EL (cell line): ENCODE measurements at places on chromosomes 6 and 20.

DNA sequence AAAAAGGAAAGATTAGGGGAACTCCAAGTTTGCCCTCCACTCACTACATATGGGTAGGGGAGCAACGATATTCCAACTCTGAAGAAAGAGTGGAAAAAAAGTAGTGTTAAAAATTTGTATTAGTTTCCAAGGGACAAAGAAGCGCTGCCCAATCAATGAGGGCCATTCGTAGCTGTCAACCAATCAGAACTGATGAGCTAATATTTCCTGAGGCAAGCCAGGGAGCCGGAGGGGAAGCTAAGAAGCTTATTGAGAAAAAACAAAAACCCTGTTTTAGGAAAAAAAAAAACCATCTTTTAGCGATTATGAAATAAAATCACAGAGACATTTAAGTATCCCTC lies 59.5 kb downstream of the TRIM38 start:
- peak; percentile 85 for DNase-seq

DNA sequence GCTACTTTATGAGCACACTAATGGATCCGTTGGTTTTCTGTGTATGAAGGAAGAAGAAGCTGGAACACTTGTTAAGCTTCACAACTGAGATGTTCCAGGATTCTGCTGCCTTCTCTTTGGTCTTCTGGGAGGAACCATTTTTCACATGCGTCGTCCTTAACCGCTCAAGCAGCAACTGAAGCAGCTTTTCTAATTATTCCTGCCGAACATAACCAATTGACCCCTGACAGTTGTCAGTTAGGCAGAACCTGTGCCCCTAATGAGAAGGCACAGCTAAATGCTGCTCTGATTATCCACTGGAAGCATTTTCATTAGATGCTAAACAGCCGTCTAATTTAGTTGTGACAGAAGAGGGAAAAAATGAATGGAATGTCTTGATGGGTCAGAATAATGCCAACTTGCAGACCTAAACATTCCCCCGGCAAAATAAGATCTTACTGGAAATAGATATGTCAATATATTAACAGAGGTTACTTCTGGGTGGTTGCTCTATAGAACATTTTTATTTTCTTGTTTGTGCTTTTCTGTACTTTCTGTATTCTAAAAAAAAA lies 85.0 kb upstream of the SMLR1 start:
- peak; percentile 72 for DNase-seq

DNA sequence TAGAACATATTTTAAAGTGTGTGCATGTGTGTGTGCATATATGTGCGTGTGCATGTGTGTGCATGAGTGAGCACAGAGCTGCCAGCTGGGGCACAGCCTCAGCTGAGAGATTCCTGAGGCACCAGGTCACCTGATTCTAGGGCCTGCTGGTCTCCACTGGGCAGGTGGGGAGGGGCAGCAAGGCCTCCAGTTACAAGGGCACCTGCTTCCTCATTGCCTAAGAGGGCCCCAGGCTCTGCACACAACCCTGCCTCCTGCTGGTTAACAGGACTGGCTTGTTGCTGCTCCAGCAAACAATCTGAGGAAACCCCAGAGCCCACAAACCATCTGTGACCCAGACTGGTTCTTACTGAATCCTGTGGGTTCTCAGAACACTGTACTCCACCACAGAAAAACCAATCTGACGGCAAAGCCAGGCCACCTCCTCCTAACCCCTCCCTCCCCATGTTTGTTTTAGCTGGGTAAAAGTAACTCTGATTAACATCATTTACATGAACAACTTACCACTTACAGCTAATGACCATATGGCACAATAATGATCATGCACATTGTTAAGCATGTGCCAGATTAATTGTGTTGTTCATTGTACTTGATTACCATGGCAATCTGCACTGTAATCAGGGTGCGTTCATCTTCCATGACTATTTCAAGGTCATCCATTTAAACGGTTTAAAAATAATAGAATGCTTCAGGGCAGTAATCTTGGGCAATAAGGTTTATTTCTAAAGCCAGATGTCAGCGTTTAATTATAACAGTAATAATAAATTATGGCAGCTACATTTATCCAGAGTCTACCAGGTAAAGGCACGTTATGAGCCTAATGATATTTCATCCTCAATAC lies 23.1 kb upstream of the UBE2J1 start:
- DNase-seq, result peak; percentile 2

GRCh38 chr6:134534708-134535149 lies 216.8 kb upstream of the SGK1 start:
- DNase-seq, result peak; percentile 33

DNA sequence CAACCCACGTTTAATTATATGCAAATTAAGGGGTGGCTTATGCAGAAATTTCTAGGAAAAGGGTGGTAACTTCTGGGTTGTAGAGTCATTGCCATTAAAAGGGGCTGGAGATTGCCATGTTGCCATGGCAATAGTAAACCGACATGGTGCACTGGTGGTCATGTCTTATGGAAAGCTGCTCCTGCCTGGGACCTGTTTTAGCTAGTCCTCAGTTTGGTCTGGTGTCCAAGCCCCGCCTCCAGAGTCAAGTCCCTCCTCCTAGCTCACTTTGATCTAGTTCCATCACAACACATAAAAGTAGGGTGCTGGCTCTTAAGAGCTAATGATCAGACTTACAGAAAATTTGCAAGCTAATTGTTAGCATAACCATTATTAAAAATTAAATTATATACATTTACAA lies 5.3 kb downstream of the SLC22A2 start:
- no peak for DNase-seq

- DNase-seq, result no peak
Observed at GRCh38 chr20:47762699-47763268, 22.5 kb downstream of the SULF2 start.

GRCh38 chr6:2166717-2167116 lies 78.7 kb downstream of the GMDS start:
- no peak for DNase-seq

- no peak for DNase-seq
Observed at GRCh38 chr20:10707791-10708190, 34.0 kb upstream of the JAG1 start.

GRCh38 chr20:62069741-62070216 lies 4.1 kb upstream of the TAF4 start:
- DNase-seq, result peak; percentile 72

DNA sequence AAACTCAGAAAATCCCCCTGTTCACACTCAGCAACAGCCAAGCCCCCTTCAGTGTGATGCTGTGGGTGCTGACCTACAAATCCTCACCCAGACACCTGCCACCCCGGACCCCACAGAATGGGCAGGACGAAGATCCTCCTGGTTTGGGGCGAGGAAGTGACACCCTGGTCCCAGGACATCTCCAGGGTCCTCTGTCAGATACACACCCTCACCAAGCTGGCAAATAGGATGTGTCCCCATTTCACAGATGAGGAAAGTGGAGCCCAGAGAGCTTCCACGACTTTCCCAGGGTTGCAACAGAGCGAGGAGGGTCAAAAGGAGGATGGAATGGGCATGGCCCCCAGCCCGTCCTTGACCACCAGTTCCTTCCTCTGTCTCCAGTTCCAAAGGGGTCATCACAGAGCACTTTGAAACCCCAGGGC lies 92.0 kb upstream of the AFDN start:
- no peak for DNase-seq

DNA sequence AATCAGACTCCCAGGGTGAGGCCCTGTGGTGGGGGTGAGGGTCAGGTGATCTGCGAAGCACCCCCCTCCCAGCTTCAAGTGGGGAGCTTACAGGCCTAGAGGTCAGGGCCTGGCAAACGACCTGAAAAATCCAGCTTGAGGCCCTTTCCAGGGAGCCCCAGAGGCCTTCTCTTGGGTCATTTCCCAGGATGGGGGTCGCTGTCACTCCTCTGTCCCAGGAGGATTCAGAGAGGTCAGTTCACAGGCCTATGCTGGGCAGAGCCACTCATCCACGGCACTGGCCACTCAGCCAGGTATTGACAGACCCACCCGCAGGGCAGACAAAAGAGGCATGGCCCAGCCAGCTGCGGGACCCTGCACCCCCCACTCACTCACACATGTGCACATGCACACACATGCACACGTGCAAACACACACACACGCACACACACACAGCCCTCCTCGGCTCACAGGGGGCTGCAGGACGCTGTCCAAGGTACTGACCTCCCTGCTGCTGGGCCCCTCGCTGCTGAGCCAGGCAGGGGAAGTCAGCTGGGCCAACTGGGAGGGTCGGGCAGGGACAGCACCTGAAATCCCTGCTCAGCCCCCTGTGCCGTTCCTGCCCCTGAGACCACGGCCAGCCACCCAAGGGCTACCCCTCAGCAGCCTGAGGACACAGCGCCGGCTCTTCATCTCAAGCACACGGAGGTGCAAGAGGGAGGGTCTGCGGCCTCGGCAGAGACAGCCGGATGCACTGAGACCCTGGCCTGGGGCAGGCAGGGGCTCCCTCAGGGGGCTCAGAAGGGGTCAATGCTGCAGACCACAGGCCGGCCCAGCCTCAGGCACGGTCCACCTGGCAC lies 113.8 kb downstream of the TAF4 start:
- no peak for DNase-seq

GRCh38 chr20:13913572-13913971 lies 76.8 kb downstream of the SEL1L2 start:
- no peak for DNase-seq

DNA sequence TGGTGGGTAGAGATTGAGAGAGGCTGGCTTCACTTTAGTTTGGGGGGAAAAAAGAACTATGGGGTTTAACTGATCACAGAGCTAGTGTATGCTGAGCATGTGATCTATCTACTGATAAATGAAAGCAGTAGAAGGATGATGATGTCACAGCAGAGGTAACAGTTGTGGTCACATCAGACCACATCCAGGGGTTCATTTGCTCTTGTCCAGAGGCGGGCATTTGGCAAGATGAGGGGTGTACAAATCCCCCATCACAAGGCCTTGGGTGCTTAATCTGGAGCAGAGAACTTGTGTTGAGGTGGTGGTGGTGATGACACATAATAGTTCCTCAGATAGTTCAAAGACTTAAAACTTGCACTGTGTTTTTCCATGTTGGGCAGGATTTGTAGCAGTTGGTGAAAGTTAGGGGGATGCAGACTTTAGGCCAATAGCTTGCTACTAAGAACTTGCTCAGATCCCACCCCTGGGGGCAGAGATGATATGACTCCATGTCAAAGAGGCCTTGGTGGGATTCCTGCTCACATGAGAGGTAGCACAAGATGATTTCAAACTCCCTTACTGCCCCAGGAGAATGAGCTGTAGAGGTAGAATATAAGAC lies 63.4 kb downstream of the PRDM1 start:
- no peak for DNase-seq

DNA sequence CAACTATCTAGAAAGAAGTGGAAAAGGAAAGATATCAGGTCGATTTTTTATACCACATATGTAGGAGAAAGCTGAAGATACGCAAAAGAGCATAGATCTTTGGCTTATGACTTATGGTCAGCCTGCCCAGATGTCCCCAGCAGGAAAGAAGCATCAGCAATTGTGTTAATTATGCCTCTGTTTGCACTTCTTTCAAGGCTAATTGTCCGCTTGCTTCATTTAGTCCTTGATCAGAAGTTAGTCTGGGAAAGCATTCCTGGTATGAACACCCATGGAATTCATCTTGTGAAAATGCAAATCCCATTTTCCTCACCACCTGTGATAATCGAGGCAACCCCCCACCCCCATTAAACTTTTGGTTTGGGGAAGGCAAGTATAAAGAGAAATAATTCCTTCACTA lies 62.8 kb downstream of the ATP9A start:
- no peak for DNase-seq

DNA sequence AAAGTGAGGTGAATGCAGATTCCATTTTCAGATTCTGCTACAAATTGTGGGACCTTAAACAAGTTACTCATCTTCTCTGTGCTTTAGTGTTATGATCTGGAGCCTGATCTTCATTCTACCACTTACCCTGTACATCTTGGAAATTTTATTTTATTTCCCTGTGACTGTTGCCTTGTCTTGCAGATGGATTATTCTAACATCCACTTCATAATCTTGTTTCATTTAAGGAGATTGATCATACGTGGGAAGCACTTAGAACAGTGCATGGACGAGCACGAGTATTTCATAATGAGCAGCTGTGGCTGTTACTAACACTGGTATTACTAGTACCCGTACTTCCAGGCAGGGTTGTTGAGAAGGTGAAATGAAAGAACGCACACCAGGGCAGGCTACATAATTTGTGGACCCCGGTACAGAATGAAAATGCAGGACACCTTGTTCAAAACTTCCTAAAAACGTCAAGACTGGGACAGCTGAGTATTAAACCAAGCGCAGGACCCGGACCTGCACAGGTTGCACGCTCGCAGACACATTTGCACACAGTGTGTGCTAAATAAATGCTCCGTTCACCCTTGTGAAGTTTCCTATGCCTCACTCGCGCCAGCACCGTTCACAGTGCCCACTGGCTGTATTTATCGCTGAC lies 535 bp upstream of the CCDC170 start:
- DNase-seq, result no peak

GRCh38 chr6:24891004-24891403 lies 44.8 kb downstream of the RIPOR2 start:
- no peak for DNase-seq

- DNase-seq, result no peak
Observed at GRCh38 chr20:40427026-40427425, 262.0 kb downstream of the MAFB start.

- no peak for DNase-seq
Observed at GRCh38 chr6:35014341-35014740, 125.3 kb downstream of the ANKS1A start.

GRCh38 chr6:82989736-82990290 lies 75.8 kb downstream of the UBE3D start:
- DNase-seq, result no peak

- DNase-seq, result peak; percentile 68
Observed at GRCh38 chr20:49853640-49854039, 41.0 kb downstream of the SLC9A8 start.

DNA sequence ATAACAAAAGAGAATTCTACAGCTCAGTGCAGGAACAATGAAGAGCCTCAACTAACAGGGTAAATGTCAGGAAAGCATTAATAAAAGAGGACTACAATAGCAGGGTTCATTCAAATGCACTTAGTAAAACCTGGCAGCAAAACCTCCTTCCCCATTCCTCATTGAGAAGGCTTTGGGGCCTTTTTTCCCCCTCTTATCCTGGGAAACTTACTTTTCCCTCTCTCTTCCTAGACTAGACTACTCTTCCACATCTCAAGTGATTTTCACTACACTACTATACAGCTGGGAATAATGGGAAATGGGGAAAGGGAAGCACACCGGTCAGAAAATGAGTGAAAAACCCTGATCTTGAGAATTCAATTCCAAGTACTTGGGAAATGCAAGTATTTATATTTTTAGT lies 10.1 kb downstream of the ROMO1 start:
- DNase-seq, result no peak

GRCh38 chr20:48818481-48818987 lies 9.3 kb downstream of the PREX1 start:
- no peak for DNase-seq

DNA sequence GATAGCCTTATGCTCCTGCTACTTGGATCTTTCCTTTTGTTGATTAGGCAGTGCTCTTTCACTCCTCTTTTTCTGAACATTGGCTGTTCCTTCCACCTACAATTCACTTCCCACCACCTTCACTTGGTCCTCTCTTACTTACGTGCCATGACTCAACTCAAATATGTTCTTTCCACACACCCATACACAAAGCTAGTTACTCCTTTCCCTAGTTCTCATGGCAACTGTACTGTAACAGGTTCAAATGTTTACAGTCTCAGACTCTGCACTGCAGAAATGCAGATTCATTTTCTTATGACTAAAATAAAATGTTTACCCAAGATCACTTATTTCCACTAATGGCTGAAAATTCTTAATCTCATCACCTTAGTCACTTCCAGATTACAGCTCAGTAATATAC lies 174.0 kb upstream of the TSHZ2 start:
- DNase-seq, result no peak
